Esophagus squamous epithelium (tissue), 5 donors: ENCODE measurements at places on chromosomes 7 and 10.

- no peak for DNase-seq
Measured at GRCh38 chr7:91446819-91447218, 182.6 kb downstream of the FZD1 start.

DNA sequence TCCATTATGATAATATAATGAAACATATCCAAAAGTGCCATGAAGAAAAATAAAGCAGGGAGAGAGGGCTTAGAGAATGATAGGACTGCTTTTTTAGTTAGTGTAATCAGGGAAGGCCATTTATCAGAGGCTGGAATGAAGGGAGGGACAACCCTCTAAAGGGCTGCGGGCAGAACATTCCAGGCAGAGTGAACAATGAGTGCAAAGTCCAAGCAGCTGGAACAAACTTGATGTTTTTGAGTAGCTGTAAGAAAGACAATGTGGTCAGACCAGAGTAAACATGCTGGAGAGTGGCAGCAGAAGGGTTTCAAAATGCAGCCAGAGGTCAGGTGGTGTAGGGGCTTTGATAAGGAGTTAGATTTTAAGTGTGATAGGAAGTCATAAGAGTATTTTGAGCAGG lies 65.6 kb upstream of the CCDC6 start:
- DNase-seq, result no peak

- DNase-seq, result no peak
Measured at GRCh38 chr10:55223352-55223751, 422.3 kb upstream of the PCDH15 start.

- no peak for DNase-seq
Measured at GRCh38 chr7:32020551-32021159, 49.6 kb downstream of the PDE1C start.

GRCh38 chr7:152931633-152932032 lies 172.1 kb downstream of the ACTR3B start:
- DNase-seq, result no peak

DNA sequence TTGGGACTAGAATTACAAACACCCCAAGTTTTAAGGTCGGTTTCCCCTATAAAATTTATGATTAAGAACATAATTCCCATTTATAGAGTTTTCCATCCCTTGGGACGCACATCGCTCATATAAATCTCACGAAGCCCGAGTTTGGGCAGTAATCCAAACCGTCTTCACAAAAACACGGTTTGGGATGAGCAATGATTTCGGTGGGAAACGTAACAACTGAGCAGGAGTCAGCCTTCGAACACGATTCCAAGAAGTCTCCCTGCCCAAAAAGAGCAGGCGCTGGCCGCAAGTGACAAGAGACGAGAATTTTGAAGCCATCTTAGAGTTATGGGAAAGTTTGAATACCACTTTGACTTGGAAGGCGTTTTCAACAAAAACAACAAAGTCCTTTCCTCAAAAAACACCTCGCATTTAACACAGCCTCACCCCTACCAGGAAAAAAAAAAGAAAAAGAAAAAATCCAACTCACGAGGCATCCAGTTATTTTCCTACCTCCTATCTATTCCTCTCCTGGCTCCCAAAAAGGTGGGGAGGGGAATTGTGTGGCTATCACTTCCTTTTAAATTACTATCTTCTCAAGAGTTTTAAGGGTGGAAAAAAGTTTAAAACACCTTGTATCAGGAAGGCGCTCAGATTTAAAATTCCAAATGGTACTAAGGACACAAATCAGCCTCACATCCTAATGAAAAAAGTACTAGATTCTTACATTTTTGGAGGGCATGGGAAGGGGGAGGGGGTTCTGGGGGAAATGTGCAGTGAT lies 1.6 kb downstream of the SEPHS1 start:
- no peak for DNase-seq

DNA sequence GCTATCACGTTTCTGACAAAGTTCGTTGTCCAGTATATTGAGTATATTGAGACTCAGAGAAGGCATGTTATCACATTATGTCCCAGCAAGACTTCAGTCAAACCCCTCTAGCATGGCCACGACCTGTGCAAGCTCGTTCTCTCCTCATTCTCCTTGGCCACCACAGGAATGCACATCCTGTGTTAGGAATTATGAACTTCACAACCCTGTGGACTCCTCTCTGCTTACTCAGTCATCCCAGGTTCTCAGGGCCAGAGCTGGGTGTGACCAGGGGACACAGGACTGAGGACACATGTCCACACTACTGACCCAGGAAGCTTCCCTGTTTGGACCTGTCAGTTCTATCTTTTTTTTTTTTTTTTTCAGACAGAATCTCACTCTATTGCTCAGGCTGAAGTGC lies 4.4 kb downstream of the SH2D4B start:
- no peak for DNase-seq

DNA sequence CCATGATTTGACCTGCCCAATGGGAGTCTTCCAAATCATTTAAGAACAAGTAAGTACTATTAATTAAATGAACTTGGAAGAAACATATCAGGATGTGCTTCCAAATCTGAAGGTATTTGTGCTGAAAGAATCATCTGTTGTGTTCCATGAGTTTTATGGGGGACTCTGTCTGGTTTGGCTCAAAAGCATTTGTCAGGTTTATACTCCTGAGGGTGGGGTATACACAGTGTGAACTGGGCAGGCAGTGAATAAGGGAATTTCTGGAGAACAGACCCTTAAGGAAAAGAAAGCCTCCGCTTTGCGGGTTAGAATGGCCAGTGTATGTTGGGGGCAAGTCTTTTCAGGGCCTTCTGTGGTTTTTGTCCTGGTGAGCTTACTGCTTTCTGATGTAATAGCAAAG lies 29.9 kb downstream of the TCF7L2 start:
- DNase-seq, result no peak

DNA sequence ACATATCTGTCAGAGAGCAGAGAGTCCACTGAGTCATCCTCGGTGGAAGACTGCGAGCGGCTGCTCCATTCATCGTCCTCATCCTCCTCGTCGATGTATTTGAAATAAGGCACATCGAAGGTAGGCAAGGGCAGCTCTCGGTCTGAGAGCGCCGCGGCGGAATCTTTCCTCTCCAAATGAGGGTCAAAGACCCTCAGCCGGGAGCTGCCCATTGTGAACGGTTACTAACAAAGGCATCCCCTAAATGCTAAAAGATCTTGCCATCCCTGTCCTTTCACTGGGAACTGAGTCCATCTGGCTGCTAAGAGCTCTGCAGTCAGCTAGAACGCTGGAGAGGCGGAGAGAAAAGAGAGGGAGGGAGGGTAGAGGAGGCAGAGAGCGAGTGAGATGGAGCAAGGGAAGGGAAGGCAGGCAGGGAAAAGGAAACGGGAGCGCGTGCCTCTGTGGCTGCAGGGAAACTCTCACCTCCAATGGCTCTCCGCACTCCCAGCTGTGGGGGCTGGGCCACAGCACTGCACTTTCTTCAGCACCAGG lies 163.4 kb downstream of the RAPGEF5 start:
- no peak for DNase-seq

DNA sequence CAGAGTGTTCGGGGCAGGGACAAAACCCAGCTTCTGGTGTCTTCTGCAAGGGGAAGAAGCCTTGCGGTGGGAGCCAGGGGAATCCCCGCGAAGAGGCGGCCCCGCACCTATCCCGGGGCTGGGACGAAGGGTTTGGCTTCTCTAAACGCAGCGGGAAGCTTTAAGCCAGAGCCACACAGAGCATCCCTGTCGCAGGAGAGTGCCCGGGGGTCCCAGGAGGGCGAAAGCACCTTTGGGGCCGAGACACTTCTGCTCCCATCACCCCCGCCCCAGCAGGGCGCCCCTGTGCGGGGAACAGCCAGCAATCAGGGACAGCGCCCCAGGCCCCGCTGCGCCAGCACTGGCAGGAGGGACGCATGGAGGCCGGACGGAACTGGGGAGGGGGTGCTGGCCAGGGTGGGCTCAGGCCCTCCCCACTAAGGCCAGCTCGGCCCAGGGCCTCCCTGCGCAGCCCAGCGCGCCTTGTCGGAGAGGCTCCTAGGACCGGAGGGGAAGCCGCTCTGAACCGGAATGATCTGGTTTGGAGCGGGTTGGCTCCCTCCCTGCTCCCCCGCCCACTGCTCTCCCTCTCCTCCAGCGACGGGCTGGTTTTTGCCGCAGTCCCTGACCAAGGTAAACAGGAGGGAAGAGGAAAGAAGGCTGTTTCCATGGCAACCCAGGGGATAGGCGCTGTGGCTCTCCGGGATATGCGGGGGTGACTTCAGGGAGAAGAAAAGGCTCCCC lies 63.9 kb downstream of the TMEM209 start:
- DNase-seq, result no peak

- no peak for DNase-seq
Measured at GRCh38 chr7:84700563-84701370, 486.1 kb downstream of the SEMA3D start.

GRCh38 chr10:103765168-103765567 lies 90.2 kb downstream of the SH3PXD2A start:
- no peak for DNase-seq

DNA sequence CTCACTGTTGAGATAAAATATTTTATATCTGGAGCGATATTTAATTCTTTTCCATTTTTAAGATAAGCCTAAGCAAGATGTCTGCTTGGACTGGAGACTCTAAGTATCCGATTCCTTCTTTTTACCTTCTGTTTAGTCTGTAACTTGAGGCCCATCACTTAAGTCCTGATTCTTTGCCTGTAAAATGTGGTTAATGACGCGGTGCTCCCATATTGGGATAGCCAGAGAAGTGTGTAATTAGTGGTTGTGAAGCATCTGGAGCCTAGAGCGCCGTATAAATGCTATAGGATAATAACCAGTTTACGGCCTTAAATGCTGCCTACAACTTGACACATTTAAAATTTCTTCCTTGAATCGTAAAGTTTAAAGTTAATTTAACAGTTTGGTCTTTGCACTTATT lies 132.9 kb downstream of the CHN2 start:
- DNase-seq, result no peak

DNA sequence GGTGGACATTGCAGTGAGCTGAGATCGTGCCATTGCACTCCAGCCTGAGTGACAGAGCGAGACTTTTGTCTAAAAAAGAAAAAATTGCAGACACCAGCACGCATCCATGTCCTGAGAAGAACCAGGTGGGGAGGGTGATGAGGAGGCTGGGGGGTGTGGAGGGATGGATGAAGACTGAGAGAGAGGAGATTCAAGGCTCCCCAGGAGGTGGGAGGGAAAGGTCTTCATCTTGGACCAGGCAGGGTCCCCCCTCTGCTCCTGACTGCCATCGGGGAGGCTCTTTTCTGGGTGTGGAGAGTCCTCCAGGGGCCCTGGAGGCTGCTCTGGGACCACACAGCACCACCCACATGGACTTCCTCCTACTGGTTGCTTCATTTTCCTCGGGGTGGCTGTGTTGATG lies 1.5 kb downstream of the SCART1 start:
- no peak for DNase-seq

- DNase-seq, result no peak
Measured at GRCh38 chr10:127151981-127152699, 44.3 kb downstream of the INSYN2A start.

DNA sequence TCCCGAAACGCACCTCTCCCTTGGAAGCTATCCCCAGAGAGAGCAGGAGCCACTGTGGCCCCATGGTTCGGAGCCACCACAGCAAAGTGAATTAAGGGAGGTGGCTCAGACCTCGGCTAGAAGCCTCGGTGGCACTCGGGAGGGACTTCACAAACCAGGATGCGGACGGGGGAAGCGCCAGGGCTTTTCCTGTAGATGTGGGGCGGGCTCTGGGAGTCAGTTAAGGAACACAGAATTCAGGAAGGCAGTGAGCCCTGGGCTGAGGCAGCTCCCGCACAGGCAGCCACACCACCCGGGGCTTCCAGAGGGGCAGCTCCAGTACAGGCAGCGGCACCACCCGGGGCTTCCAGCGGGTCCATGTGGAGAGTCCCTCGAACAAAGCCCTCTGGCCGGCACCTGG lies 42.7 kb upstream of the DPYSL4 start:
- no peak for DNase-seq

GRCh38 chr7:98771519-98771918 lies 98.3 kb downstream of the TMEM130 start:
- no peak for DNase-seq

GRCh38 chr7:14521183-14521582 lies 381.4 kb downstream of the DGKB start:
- no peak for DNase-seq

GRCh38 chr10:122375679-122376160 lies 1.2 kb downstream of the PLEKHA1 start:
- DNase-seq, result no peak

DNA sequence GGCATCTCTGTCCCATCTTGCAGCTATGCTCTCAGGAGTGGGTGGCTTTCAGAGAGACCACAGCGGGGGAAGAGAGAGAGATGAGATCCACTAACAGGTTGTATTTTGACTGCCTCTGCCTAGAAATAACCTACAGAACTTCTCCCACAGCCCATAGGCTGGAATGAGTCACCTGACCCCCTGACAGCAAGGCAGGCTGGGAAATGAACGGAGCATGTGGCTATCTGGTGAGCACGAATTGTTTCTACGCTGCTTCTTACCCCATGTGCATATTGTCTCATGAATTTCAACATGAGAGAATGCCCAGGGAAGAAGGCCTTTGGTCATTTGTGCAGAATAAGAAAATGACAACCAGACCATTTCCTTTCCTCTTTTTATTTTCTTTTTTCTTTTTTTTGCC lies 151.3 kb downstream of the SNX10 start:
- no peak for DNase-seq

GRCh38 chr10:13882119-13882711 lies 295.4 kb downstream of the PRPF18 start:
- DNase-seq, result no peak

DNA sequence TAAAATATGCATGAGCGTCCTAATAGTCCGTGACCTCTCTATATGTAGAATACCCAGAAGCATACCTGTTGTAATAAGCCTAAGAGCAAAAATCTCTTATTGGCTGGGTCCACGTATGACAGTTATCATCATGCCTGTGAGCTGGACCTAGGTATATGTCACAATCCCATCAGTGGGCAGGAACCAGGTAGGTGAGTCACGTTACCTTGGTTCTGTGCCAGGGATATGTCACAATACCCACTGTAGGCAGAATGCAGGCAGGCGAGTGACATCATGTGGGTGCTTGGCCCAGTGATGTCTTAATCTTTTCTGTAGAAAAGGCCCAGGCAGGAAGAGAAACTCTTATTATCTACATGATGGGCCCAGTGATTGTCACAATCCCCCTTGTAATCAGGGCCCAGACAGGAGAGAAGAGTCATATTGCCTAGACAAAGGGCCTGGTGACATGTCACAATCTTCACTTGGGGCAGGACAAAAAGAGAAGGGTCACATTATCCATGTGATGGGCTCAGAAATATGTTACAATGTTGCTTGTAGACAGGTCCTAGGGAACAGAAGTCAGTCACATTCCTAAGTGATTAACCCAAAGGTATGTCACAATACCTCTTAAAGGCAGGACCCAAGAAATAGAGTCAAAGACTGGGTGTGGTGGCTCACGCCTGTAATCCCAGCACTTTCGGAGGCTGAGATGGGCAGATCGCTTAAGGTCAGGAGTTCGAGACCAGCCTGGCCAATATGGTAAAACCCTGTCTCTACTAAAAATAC lies 12.9 kb upstream of the ZNF736 start:
- no peak for DNase-seq

- DNase-seq, result no peak
Measured at GRCh38 chr10:5534051-5534821, 9.5 kb downstream of the CALML3 start.

DNA sequence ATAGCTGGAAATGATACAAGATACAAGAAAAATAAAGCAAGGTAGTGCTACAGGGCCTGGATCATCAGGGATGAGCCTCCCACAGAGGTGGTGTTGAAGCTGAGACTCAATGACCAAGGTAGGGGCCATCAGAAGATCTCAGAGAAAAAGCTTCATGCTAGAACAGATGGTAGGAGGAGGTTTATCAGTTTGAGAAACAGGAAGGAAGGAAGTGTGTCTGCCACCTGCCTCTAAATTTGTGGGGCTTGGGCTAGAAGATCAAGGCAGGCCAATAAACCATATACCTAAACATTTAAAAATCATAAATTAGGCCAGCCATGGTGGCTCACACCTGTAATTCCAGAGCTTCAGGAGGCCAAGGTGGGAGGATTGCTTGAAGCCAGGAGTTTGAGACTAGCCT lies 410.8 kb upstream of the PRKCQ start:
- DNase-seq, result no peak
